Posterior vena cava (tissue), 2 donors: ENCODE measurements at places on chromosomes 11 and 22. TPM values are rescaled to one million over a fixed set of nuclear protein-coding genes. Genes with fewer than 3 reads are reported as not detected.

GRCh38 chr11:92791886-92792285, 177.6 kb upstream of the MTNR1B start:
- DNase-seq = no peak

DNA sequence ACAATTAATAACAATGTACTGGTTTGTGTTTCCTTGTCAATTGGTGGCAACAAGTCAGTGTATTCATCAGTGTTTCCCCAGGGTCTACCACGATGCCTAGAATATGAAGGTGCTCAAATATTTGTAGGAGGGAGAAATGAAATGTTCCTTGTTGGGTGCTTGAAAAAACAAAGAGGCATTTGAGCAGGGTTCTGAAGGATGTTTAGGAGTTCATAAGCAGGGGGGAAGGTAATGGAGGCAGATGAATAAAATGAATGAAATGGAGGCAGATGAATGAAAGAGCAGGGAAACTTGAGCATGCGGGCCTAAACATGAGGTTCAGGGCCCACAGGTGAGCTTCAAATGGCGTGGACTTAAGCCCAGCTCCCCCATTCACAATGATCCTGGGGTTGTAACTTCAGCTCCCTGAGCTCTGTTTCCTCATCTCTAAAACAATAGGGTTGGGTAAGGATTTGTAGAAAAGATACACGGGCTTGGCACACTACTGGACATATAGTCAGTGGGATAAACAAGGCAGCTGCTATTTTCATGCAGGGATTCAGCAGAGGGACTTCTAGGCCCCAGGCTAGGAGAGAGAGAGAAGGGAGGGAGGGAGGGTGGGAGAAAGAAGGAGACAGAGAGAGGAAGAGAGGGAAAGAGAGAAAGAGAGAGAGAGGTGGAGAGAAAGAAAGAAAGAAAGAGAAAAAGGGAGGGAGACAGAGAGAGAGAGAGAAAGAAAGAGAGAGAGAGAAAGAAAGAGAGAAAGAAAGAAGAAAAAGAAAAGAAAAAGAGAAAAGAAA, 73.7 kb downstream of the MN1 start:
- DNase-seq = peak; percentile 1

TANGO2 gene
- total RNA-seq = 28.4 TPM

- no peak for DNase-seq
Observed at GRCh38 chr11:1460986-1461825, 25.4 kb downstream of the MOB2 start.
